ENCODE measurements at places on chromosomes 12 and 14.

- no peak for DNase-seq
Observed at GRCh38 chr12:47910486-47910885, 5.7 kb upstream of the VDR start.

- no peak for DNase-seq
Observed at GRCh38 chr14:58541633-58542022, 96.1 kb upstream of the DACT1 start.

DNA sequence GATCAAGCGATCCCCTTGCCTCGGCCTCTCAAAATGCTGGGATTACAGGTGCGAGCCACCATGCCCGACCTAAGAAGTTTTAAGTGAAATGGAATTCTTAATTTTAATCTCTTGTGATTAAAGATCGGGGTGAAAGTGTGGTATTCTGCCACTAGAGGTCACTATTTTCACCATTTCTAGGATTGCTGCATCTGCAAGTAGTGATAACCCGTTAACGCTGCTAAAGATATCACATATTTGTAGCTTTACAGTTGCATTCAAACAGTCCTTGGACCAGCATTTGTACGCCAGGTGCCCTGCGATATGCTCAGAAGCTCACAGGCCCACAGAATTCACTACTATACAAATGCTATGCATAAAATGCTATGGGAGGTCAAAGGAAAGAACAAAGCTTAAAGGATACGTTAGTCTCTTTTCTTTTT is 19.3 kb downstream of the CCDC62 start:
- no peak for DNase-seq

DNA sequence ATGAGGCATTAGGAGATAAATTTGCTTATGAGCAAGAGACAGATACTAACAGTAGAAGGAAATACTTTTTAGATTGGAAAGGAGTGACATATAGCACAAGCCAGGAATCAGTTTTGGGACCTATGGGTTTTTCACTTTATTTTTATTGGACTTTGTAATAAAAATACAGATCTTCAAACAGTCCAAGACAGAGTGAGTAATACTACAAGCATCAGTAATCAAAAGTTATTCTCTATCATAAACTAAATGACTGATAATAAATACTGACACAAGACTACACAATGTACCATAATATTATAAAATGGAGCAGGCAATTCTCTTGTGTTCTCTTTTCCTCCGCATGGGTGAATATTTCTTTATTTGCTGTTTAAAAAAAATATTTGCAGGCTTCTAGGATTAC is 85.8 kb downstream of the DERA start:
- DNase-seq = no peak

DNA sequence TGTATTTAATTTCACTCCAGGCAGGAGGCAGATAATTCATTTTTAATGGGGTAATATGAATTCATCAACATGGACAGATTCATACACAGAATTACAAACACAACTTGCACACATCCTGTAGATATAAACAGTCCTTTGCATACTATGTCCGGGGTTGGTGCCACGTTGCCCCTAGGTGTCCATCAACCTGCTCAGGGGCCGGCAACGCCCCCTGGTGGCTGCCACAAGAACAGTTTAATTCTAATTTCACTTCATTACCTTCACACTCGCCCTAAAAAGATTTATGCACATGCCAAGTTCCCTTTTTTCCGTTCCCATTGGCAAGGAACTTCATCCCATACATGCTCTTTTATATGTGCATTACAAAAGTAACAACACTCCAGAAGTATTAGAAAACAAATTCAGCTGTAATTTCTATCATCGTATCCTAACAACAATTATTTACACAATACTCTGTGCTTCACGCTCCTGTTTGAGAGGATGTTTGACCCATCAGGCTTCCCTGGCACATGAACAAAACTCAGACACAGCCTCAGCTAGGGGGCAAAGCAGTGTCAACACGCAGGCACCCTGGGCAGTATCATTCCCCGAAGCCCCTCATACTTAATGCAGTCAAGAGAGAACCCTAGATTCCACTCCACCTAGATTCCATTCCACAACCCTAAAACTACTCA is 15.5 kb downstream of the MANSC1 start:
- peak; percentile 26 for DNase-seq

GRCh38 chr14:104596927-104597351 is 7.6 kb downstream of the TMEM179 start:
- no peak for DNase-seq

DNA sequence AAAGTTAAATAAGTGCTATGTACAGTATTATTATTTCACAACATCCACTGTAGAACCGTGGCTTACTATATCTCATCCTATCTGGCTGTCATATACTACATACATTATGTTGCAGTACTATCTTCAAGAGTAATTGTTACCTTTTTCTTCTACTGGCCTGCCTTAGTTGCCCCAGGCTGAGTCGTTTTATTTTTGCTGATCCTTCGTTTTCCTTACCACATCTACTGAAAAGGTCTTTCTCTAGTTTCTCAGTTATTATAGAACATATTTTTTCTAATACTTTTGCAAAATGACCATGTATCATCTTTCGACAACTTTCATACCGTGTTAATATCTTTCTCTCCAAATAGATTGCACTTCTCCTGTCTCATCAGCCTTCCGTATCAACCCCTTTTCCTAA is 523.1 kb downstream of the SOX5 start:
- no peak for DNase-seq

- peak; percentile 33 for DNase-seq
Observed at GRCh38 chr14:30375296-30375892, 183.6 kb upstream of the G2E3 start.

- no peak for DNase-seq
Observed at GRCh38 chr14:45359746-45360145, 106.7 kb upstream of the MIS18BP1 start.

GRCh38 chr14:97380539-97380941 is 583.4 kb downstream of the VRK1 start:
- peak; percentile 50 for DNase-seq

DNA sequence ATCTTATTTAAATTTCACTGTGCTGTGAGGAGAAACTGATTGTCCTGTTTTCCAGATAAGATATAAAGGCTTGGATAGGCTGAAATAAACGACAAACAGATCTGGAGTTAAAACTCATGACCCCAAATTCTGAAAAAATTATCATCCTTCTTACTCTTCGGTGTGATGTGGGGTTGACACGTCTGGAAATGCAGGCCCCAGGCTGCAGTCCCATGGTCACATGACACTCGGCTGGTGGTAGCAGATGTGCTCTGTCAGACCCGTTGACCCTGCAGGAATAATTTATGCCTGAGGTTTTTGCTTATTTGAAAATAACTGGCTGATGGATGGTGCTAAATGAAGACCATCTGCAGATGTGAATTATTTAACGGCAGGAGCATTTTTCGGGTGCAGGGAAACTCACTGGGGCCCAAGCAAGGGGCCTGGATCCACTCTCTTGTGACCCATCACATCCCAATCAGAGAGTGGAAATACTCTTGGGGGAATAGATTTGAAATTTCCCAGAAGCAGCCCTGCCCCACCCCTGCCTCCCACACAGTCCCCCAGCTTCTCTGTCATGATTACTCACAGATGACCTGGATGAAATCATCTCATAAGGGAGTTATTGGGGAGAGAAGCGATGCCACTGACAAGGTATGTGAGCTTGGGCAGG is 47.7 kb upstream of the CMKLR1 start:
- no peak for DNase-seq

GRCh38 chr14:72880820-72881219 is 13.1 kb downstream of the DPF3 start:
- DNase-seq = no peak

DNA sequence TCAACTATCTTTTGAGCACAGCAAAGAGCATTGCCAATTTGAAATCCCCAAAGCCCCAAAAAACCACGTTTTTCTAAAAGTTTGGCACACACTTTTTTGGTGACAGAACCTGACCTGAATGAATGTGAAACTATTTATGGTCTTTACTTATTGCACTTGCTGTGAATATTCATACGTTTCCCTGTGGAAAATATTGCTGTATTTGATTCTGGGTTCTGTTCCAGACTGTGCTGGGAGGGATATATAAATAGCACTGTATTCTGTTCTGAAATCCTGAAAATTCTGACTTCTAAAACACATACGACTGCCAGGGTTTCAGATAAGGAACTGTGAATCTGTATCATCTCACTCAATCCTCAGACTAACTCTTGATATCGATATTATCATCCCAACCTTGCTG is 35.1 kb downstream of the NR1H4 start:
- DNase-seq = no peak

DNA sequence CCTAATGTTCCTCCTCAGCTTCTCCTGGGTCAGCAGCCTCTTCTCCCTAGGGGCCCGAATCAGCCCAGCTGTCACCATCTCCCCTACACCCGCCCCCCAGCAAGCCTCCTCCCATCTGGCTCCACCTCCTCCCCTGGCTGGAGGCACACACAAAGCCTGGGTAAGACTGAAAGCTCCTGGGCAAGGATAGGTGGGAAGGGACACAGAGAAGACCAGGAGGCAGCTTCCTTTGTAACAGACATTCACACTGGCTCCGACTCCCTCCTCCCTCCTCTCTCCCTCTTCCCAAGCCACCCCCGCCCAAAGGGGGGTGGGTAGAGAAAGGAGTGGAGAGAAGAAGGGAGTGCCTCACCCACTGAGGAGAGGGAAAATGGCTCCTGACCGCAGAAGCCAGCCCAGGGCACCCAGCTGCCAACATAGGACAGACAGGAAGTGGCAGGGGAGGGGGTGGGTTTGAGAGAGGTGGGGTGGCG is 4.0 kb downstream of the CHD4 start:
- DNase-seq = no peak

DNA sequence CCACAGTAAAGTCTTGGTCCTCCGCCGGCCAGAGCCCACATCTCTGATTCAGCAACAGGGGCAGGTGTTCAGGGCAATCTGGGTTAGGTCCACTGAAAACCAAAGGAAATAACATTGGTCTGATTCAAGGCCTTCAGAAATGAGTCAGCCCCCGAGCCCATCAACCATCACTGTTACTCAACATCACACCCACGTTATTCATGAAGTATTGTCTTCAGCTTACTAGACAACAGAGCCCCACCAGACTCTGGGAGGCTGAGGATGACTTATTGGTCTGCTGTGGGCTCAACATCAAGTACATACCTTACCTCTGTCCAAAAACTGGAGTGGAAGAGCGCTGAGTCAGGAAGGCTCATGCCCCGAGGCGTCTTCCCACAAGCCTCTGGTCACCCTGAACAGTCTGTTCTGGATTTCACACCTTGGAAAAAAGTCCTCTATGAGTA is 97.5 kb downstream of the ZFP36L1 start:
- no peak for DNase-seq

DNA sequence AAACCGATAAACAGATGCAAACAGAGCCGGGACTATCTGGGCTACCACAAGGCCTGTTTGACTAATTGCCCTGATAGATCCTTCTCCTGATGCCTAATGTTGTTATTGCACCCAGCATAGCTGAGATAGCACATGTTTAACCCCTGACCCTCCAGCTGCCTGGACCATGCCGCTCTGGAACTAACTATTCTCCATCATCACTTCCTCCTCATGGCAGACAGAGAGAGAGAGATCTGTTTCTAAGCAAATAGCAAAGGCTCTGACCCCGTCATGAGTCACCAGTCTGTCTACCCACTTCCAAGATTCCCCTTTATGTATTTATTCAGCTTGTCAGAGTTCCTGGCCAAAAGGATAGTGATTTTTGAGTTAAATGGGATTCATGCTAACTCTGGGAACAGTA is 58.2 kb upstream of the FLRT2 start:
- no peak for DNase-seq

DNA sequence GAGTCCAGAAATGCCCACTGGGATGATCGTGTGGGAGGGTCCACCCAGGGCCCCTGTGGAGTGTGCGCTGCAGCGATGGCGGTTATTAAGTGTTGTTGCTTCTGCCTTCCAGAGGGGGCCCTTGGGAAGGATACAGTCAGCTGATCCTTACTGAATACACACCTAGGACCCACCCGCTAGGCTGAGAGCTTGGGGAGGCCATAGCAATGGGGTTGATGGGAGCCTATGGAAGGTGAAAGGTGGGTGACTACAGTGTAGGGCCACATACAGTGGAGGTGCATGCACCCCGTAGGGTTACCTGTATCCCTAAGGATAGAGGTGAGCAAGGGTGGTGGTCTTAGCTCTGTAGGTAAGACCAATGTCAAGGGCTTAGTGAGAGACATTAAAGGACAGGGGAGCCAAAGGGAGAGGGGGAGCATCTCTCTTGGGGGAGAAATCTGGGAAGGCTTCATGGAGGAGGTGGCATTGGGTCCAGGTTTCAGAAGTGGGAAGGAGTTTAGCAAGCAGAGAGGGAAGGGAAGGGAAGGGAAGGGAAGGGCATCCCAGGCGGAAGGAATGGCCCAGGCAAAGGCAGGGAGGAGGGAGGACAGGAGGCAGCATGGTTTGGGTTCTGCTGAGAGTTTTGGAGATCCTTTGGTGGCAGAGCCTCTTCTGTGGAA is 73.1 kb upstream of the RIN3 start:
- no peak for DNase-seq

DNA sequence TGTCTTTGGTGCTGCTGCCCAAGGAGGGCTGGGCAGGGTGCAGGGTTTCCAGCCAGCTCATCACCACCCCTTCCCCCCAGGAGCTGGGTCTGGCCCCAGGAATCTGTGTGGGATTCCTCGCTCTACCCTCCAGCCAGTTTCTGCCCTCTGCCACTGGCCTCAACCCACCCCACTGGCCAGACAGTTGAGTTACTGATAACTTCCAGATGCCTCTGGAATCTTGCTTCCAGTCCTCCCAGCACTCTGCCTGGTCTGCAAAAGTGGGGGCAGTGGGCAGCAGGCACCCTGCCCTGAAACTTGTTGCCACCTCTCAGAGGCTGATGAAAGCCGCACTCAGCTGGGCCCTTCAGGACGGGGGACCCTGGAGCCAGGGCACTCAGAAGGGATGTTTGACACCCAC is 20.1 kb upstream of the TBX3 start:
- DNase-seq = no peak

DNA sequence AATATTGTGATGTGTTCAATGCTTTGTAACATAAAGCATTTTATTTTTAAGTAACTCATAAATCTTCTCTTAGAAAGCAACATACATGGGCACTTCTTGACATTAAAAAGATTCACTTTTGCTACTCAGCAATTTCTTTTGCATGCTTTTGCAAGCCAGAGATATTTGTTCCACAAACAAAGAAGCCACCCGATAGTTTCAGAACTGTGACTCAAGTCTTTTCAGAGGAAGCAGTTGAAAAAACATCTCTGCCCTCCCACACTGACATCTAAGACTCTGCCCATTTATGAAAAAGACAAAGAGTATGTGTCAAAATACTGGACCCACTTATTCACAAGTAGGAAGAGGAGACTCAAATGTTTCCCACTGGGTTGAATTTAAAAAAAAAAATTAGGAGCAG is 7.5 kb downstream of the APPL2 start:
- DNase-seq = no peak

GRCh38 chr12:50537538-50537919 is 32.7 kb downstream of the DIP2B start:
- DNase-seq = no peak

- DNase-seq = no peak
Observed at GRCh38 chr12:2405039-2405438, 352.3 kb downstream of the CACNA1C start.

DNA sequence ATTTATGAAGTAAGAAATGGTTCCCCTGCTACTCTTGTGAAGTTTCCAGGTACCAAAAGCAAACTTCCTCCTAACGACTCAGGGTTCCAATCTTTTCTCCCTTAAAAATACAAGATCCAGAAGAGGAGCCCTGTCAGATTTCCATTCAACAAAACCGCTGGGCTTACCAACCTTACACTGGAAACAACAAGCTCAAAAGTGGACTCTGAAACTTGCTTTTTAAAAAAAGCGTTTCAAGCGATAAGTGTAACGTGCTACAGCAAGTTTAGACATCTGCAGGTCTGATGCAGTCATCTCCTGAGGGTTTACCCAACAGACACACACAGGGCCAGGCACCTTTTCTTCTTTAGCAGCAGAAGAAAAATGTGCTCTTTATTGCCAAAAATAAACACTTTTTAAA is 6.9 kb upstream of the CREBL2 start:
- DNase-seq = no peak

- DNase-seq = no peak
Observed at GRCh38 chr14:68959035-68959434, 20.1 kb downstream of the ACTN1 start.

Data from stimulated activated CD4-positive, alpha-beta T cell treated with anti-CD3 and anti-CD28 coated beads, TNF-alpha, amount 100 ng/mL, for 4 hours (primary cell).